ENCODE measurements at places on chromosomes 6 and 20.

GRCh38 chr6:142331075-142331551 lies 29.3 kb downstream of the ADGRG6 start:
- DNase-seq: no peak

DNA sequence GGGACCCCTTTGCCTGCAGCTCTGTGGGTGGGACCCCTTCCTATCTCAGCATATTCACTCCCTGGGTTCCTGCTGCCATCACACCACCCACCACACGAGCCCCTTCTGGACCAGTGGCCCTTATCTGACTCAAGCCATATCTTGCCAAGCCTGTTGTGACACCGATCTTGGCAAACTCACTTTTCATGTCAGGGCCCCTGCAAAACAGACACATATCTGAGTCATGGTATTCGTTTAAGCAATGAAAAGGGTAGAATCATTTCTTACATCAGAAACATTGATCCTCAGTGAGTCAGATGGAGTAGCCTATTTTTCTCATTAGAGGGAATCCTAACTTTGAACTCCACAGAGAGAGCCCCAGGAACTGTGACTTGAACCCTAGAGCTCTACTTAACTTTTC lies 10.6 kb downstream of the RAET1E start:
- no peak for DNase-seq

DNA sequence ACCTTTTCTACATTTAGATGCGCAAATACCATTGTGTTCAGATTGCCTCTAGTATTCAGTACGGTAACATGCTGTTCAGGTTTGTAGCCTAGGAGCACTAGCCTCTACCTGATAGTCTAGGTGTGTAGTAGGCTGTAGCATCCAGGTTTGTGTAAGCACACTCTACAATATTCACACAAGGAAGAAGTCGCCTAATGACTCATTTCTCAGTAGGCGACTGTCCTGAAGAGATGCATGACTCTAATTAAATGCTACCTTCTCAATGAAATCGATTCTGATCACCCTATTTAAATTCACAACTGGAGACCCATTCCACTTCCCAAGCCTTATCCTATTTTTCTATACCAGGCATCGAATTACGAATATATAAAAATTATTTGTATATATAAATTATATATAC lies 1.3 kb downstream of the MCUR1 start:
- DNase-seq: no peak

GRCh38 chr20:42026599-42026998 lies 408.4 kb upstream of the CHD6 start:
- DNase-seq: no peak

DNA sequence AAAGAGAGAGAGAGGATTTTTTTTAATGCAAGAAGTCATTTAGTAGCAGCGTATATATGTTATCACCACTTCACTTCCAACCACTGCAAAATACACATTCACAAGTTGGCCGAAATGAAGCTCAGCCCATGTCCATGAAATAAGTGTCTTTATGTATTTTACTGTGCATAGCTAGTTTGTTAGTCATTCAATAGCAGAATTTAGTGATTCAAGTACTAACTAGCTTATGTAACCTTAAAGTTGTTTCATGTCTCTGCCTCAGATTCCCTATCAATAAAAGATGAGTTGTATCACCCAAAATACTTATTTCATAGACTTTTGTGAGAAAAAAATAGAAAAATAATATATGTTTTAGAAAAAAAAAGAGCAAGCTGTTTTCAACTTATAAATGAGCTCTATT lies 153.7 kb upstream of the PRDM1 start:
- DNase-seq: no peak

- DNase-seq: no peak
Measured at GRCh38 chr6:87803791-87804190, 101.8 kb upstream of the AKIRIN2 start.
